Activated CD4-positive, alpha-beta T cell treated with anti-CD3 and anti-CD28 coated beads, Interleukin-2, Interleukin-4, amounts not matched to agents 100 ng/mL and 50 ng/mL, durations not matched to agents 16 hours and 8 hours (primary cell): ENCODE measurements at places on chromosomes 1 and 21.

DNA sequence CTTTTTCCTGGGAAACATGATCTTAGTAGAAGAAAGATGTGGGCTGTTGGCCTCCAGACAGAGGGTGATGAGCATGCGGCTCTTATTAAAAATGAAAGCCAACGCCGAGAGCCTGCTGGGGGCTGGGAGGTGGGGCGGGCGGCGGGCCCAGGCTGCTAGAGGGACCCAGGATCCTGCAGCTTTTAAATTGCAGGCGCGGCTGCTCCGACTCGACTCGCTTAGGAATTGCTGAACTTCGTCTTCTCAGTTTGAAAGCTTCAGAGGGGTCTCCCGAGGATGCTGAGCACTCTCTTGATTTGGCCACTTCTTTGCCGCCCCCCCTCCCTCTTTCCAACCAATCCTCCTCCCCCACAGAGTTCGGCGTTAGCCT is 1.2 kb downstream of the AGPAT3 start:
- peak; percentile 71 for DNase-seq

DNA sequence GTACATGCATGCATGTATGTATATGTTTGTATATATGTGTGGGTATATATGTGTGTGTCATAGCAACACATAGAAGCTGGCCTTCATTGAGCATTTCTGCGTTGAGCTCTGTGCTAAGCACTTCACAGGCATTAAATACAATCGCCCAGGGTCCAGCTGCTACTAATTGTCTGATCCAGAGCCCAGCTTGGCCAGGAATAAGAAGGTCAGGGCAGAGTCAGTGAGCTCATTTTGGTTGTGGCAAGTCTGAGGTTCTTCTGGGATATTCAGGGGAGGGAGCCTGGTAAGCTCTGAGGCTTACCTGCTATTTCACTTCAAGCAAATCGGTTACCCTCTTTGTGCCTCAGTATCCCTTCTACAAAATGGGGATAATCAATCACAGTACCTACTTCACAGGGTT is 59.6 kb downstream of the FOXO6 start:
- DNase-seq, result no peak

GRCh38 chr1:60847855-60848582 is 234.3 kb upstream of the NFIA start:
- no peak for DNase-seq

GRCh38 chr1:65924471-65924870 is 131.8 kb downstream of the PDE4B start:
- DNase-seq, result no peak

- DNase-seq, result no peak
These were observed 73.5 kb downstream of the TMEM200B start for GRCh38 chr1:29050166-29050565.

GRCh38 chr1:210465150-210465549 is 136.4 kb downstream of the HHAT start:
- no peak for DNase-seq

DNA sequence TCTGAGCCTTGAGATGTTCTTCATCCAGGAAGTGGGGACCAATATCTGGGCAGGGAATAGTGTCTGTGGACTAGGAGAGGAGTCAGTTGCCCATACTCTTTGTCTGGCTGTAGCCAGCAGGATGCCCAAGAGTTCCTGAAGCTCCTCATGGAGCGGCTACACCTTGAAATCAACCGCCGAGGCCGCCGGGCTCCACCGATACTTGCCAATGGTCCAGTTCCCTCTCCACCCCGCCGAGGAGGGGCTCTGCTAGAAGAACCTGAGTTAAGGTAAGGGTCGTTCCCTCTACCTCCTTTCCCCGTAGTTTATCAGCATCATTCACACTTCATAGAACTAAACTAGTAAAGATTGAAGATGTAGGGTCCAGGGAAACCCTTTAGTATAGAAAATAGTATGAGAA is 3.4 kb upstream of the PPOX start:
- no peak for DNase-seq

GRCh38 chr1:1517973-1518620 is 6.1 kb downstream of the ATAD3A start:
- DNase-seq, result no peak

DNA sequence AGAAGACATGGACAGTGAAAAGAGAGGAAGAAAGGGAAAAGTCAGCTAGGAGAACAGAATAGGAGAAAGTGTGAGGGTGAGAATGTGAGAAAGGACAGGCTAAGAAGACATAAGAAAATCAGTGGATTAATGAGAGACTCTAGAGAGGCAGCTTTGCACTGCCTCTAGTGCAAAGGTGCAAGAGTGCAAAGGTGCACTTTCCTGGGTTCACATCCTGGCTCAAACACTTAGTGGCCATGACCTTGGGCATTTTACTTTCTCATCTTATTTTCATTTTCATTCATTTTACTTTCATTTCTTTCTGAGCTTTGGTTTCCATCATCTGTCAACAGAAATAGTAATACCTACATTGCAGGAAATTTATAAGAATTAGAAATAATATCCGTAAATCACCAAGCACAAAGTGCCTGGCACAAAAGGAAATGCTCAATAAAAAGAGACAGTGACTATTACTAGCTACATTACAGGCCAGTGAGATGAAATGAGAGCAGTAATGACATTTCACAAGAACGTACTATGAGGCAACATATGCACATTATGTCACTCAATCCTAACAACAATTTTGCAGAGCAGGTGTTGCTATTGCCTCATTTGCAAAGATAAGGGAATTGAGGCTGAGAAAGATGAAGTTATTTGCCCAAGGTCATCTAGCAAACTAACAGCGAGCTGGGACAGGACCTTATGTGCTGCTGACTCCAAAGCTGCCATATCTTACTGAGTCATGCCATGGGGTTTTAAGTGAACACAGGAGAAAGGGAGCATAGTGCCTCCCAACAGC is 107.0 kb upstream of the TLR5 start:
- no peak for DNase-seq

DNA sequence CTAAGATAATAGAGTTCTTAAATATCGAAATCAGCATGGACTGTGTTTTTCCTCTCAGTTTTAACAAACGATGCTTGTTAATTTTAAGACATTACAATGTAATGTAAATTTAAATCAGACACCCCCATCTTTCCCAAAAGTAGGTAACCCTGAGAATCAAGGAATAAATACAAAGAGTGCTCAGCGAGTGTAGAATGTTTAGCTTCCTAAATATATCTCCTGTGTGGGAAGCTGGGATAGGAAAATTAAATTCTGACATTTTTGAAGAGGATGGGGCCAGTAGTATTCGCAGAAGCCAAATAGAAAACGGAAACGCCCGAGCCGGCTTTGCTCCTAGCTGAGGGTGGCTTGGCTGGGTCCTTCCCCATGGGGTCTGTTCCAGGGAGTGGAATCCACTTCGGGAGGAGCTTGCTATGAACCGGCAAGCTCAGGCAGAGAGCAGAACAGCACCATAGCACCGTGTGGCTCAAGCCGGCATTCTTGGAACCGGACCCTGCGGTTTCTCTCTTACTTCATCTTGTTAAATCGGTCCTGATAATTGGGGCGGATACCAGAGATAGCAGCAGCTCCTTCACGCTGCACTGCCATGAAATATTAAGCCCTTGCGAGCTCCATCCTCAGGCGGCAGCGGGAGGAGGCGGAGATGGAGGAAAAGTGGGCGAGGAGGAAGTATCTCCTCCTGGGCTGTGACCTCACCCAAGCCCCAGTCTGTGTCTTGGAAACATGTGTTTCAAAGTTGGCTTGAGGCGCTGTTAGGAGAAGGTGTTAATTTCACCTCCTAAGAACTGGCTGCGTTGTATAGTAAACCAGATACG is 24.9 kb downstream of the MAP3K7CL start:
- no peak for DNase-seq

- DNase-seq, result no peak
These were observed 61.8 kb upstream of the TTLL7 start for GRCh38 chr1:84060781-84061180.

DNA sequence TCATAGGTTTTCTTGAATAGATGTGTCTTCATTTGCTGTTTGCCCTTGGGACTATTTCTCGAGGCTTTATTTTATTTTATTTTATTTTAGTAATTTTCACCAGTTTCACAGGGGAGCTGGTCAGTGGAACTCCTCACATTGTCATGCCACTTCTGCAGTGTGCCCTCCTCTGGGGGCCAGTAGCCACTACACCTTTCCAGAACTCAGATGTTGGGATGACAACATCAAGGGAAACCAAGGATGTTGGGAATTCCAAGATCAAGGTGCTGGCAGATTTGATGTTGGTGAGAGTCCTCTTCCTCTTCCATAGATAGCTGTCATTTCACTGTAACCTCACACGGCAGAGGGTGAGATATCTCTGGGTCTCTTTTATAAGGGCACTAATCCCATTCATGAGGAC is 35.5 kb downstream of the SLC26A9 start:
- no peak for DNase-seq

DNA sequence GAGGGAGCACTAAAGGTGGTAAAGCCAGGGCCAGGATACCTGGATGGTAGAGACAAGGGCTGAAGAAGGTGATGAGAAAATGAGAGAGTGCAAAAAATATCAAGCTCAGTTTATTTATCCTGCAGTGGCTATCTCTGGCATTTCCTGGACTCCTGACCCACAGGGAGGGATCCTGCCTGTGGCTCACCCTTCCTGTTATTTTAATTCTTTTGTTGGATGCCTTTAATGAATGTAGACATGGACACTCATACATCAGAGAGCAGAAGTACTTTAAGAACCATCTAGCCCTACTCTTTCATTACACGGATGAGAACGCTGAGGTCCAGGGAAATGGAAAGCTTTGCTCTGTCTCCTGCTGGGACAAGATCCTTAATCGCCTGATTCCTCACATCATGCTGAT is 20.6 kb downstream of the JUN start:
- no peak for DNase-seq
